ENCODE measurements at places on chromosomes 5 and 9.
A peak's percentile ranks its signal among the peaks of the same experiment; 100 is the strongest.

- no peak for DNase-seq
Measured at GRCh38 chr5:124456249-124456648, 290.2 kb downstream of the ZNF608 start.

DNA sequence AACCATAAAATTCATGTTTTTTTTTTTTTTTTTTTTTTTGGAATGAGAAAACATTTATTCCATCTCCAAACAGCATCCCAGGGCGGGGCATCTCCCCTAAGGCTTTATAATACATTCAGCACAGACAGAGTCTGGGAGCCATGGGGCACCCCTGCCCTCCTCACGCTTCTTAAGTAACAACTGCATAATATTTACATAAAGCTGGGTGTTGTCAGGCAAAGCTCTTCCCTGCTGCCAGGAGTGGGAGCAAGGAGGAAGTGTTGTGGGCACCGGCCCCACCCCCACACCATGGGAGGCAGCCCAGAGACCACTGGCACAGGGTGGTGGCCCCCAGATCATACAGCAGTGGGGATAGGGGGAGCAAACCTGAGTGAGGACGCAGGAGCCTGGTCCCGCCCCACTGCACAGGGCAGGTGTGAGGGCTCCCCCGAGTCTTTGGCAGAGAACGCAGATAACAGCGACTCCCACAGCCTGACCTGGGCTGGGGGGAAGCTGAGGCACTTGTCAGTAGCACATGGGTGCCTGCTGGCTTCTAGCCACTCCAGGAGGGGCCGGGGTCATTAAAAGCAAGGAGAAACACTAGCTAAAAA, 86.1 kb upstream of the CEP78 start:
- no peak for DNase-seq

DNA sequence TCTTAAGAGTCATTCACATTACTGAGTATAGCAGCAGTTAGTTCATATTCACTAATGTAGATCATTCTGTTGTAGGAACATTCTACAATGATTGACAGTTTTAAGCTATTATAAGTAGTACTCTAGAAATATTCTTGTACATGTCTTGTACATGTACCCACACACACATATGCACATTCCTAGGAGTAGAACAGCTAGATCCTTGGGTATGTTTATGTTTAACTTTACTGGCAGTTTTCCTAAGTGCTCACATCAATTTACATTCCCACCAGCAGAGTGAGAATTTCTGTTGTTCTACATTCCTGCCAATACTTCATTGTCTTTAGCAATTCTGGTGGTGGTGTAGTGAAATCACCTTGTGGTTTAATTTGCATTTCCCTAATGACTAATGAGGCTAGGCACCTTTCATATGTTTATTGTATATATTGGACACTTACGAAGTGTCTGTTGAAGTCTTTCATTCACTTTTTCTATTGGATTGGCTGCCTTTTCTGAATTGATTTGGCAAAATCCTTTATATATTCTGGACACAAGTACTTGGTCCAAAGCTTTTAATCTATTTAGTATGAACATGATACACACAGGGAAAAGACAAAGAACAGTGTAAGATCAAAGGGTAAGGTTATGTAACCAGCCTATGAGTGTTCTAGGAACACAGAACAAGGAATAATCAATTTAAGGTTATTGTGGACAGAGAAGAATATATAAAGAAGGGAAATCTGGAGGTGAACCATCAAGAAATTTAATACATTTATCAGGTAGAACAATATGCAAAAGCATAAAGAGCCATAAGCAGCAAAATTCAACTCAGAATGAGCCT, 95.6 kb downstream of the MLLT3 start:
- DNase-seq, result no peak

DNA sequence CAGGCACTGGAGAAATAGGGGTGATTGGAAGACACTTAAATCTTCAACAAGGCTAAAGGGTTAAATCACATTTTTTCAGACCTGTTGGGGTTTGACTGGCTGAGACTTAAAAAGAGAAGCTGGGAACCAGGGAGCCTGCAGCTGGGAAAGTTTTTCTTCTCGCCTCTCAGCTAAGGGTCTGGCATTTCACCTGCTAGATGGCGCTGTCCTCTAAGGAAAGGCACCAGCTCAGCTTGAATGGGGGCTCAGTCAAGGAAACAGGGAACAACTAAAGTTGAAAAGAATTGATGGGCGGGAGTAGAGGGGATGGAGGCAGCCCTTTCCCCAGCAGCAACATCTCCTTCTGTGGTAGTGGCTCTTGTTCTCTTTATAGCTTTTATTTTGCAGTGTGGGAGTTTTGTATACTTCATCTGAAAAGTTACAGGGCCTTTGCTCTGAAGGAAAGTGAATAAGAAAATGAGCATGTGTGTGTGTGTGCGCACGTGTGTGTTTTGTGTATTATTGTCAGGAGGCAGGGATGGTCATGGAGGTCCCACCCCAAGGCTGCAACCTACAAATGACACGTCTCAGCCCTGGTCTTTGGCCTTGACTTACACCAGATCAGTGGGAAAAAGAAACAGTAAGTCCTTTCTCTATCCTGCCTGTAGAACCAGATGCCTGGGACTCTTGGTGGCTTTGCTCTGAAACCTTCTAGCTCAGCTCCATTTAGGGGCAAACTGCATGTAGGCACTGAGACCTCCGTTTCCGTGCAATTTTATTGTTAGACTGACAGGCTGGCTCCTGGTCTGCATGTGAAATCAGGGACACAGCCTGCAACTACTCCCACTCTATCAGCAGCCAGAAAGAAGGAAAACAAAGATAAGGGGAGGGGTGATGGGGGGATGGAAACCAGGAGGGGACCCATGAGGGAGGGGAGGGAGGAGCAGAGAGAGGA, 316.2 kb upstream of the CLINT1 start:
- peak; percentile 72 for DNase-seq

- DNase-seq, result peak; percentile 80
Measured at GRCh38 chr5:10485142-10485795, 43.6 kb downstream of the ROPN1L start.

DNA sequence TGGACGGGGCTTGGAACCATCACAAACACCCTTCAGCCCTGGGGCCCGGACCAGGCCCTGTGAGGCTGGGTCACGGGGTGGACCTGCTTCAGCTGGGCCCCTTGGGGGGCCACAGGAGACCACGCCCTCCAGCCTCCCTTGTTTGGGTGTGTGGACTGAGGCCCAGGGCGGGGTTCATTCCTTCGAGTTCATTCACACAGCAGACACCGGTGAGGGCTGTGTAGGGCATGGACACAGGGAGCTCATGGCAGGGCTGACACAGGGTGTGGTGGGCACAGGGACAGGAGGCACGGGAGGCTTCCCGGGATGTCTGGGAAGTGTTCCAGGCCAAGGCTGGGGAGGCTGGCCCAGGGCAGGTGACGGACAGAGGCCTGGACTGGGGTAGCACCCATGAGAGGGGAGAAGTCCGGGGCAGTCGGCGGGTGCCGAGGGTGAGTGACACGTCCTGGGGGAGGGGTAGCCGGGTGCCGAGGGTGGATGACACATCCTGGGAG, 8.9 kb downstream of the DNLZ start:
- no peak for DNase-seq

DNA sequence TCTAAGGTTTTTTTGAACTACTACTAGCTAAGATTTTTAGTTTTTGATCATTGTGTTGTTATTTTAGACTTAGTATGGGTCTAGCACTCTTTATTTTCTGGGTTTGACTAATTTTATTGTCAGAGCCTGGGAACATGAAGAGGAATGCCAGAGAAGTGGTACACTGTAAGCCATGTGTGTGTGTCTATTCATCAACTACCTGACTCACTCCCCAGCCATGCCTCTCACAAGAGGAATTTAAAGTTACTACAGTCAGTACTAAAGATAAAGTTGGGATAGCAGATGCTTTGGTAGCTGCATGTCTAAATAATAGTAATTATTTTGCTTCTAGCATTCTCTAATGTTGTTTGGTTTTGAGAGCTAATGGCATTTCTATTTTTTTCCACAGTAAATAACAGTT, 264.8 kb downstream of the CSNK1G3 start:
- no peak for DNase-seq

- no peak for DNase-seq
Measured at GRCh38 chr9:75616841-75617566, 273.5 kb upstream of the PCSK5 start.

- DNase-seq, result peak; percentile 29
Measured at GRCh38 chr5:34582371-34582770, 73.8 kb upstream of the RAI14 start.

Measured in lung microvascular endothelial cell (primary cell).